ENCODE measurements at places on chromosomes 3 and 15. TPM values are rescaled to one million over a fixed set of nuclear protein-coding genes. Genes with fewer than 3 reads are reported as not detected.

DNA sequence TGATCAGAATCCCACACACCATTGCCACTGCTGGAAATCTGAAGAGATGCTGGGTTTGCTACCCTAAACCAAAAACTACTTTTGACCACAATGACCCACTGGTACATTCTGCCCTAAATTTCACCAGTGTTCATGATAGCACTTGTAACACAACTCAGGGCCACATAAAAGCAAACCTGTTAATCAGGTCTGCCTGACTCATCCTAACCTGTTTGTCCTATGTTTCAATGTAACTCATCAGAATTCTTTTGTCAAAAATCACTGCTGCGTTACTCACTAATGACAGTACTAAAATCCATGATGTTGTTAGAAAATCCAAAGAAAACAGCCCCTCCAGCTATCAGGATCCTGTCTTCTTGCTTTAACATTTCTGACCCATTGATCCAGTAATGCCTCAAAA, 55.6 kb upstream of the XCR1 start:
- H3K4me1 ChIP-seq = peaks cover 7% of the 10 kb centered on the region
- no peak overlapping the region for H3K4me3 ChIP-seq
- no peaks in the 10 kb centered on the region for H3K27me3 ChIP-seq

DNA sequence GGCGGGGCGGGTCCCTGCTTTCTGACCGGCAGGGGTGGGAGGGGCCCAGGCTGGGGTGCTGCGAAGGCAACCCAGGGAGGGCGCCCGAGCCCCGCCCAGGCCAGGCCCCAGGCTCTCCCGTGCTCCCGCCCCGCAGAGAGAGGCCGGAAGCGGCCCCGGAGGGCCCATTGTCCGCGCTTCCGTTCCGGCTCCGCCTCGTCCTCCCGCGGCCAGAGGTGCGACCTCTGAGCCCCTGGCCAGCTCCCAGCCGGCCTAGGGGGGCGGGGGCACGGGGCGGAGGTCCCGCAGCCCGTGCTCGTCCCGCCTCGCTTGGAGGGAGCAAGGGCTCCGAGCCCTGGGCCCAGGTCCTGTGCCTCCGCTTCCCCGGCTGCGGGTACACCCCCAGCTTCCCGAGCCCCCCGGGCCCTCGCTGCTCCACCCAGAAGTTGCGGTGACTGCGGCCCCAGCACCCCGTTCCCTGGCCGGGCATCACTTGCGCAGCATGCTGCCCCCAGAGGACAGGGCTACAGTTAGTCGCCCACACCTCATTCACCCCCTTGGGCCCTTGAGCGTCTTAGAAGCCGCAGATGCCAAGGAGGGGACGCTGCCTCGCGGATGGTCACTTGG, 20.4 kb upstream of the PLXND1 start:
- no peaks in the 10 kb centered on the region for H3K36me3 ChIP-seq
- H3K4me1 ChIP-seq = peaks cover 5% of the 10 kb centered on the region
- peak overlapping the region; percentile 72 for H3K4me3 ChIP-seq
- DNase-seq = peak; percentile 67
- peak overlapping the region; percentile 37 for H3K27ac ChIP-seq

- H3K36me3 ChIP-seq = no peaks in the 10 kb centered on the region
- no peak overlapping the region for H3K27ac ChIP-seq
- H3K27me3 ChIP-seq = no peaks in the 10 kb centered on the region
- DNase-seq = no peak
- H3K4me1 ChIP-seq = no peaks in the 10 kb centered on the region
- no peak overlapping the region for H3K4me3 ChIP-seq
Observed at GRCh38 chr3:77931255-77932009, 891.5 kb downstream of the ROBO2 start.

DNA sequence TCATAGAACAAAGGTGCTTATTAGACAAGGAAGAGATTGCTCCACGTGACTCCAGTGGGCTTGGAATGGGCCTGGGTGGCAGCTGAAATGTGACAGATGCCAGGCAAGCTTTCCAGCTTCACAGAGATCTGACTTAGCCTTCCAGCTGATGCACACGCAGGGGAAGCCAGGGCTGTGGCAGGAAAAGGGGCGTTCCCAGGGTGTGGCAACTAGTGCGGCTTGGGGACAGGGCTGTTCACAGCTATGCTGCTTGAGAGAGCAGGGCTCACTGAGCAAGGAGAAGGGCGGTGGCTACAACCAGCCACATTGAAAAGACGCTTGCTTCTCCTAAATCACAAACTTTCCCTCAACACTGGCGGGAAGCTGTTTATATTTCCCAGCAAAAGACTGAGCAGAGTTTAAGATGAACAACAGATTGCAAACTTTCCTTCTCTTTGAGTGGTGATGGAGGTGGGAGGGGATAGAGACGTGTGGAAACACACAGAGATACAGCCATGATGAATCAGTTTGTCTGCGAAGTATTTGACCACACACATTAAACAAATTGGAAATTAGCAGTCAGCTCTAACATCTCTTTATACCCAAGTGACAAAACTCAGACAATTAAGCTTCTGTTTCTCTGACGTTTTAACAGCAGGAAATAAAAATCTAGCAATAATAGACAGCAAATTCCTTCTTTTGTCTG, 127.5 kb downstream of the BDH1 start:
- DNase-seq = peak; percentile 13
- no peaks in the 10 kb centered on the region for H3K27me3 ChIP-seq
- no peak overlapping the region for H3K27ac ChIP-seq
- H3K4me3 ChIP-seq = no peak overlapping the region

- no peak overlapping the region for H3K27ac ChIP-seq
- H3K36me3 ChIP-seq = no peaks in the 10 kb centered on the region
- no peak for DNase-seq
Observed at GRCh38 chr15:94131875-94132274, 99.5 kb upstream of the MCTP2 start.

- H3K27me3 ChIP-seq = no peaks in the 10 kb centered on the region
- DNase-seq = no peak
- no peaks in the 10 kb centered on the region for H3K4me1 ChIP-seq
- no peaks in the 10 kb centered on the region for H3K36me3 ChIP-seq
Observed at GRCh38 chr3:128226795-128227395, 73.6 kb downstream of the EEFSEC start.

GRCh38 chr3:158569794-158570193, 1.2 kb upstream of the MLF1 start:
- H3K36me3 ChIP-seq = no peaks in the 10 kb centered on the region
- peaks cover 35% of the 10 kb centered on the region for H3K27me3 ChIP-seq
- H3K4me3 ChIP-seq = no peak overlapping the region
- no peak overlapping the region for H3K27ac ChIP-seq
- no peak for DNase-seq

GRCh38 chr3:170735821-170736220, 134.2 kb downstream of the RPL22L1 start:
- no peak overlapping the region for H3K4me3 ChIP-seq
- no peak for DNase-seq
- H3K4me1 ChIP-seq = no peaks in the 10 kb centered on the region
- H3K27ac ChIP-seq = no peak overlapping the region

VGLL3 gene
- total RNA-seq = not detected

GRCh38 chr15:94670438-94671034, 439.2 kb downstream of the MCTP2 start:
- no peaks in the 10 kb centered on the region for H3K27me3 ChIP-seq
- H3K36me3 ChIP-seq = no peaks in the 10 kb centered on the region
- H3K4me3 ChIP-seq = no peak overlapping the region
- DNase-seq = peak; percentile 21

FOXL2NB gene
- total RNA-seq = not detected

DNA sequence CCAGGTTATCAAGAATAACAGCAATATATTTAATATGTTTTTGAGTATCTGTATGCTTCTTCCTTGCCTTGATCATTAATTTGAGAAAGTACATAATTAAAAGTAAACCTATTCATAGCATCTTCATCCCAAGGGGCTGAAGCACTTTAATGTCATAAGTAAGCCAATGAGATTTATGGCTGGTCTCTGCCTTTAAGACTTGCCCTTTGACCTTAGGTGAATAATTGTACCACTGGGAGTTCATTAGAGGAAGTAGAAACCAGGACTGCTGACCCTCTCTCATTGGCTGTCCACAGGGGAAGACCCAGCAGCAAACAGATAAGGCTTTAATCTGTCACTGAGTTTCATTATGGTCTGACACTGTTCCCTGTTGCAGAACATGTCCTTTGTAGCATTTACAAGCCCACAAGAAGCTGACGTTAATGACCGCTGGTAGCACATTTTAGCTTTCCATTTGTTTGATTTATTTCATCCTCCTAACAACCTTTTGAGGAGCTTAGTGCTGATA, 16.3 kb upstream of the ERC2 start:
- no peak for DNase-seq
- no peaks in the 10 kb centered on the region for H3K4me1 ChIP-seq
- H3K4me3 ChIP-seq = no peak overlapping the region
- no peaks in the 10 kb centered on the region for H3K36me3 ChIP-seq

- H3K4me1 ChIP-seq = no peaks in the 10 kb centered on the region
- no peak overlapping the region for H3K4me3 ChIP-seq
- no peaks in the 10 kb centered on the region for H3K36me3 ChIP-seq
- DNase-seq = no peak
- H3K27me3 ChIP-seq = no peaks in the 10 kb centered on the region
- H3K27ac ChIP-seq = no peak overlapping the region
Observed at GRCh38 chr15:45993072-45993471, 358.2 kb downstream of the SQOR start.

DNA sequence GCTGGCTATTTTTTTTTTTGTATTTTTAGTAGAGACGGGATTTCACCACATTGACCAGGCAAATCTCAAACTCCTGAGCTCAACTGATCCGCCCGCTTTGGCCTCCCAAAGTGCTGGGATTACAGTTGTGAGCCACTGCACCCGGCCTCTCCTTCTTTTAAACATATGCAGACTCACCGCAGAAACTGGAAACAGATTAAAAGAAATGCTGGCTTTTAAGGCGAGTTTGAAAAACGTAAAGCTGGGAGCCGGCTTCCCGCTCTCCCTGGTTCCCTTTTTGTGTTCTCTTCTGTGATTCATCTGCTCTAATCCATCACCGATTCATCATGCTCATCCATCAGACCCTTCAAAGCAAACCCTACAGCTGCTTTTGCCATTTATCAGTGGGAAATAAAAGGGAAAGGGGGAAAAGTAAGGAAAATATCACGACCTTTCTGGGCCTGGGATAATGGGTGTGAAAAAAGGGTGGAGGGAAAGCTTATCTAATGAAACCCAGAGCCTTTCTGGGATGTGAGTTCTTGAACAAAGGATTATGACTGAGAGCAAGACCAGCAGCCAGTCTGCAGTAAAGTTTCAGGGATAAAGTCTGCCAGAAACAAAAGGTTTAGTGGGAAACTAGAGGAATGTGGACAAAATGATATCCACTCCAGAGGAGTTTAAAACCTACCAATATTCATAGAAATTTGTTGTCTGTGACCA, 92.3 kb upstream of the LRIG1 start:
- H3K4me1 ChIP-seq = no peaks in the 10 kb centered on the region
- H3K27me3 ChIP-seq = peaks cover 32% of the 10 kb centered on the region
- H3K27ac ChIP-seq = no peak overlapping the region
- no peak overlapping the region for H3K4me3 ChIP-seq

GRCh38 chr3:104411757-104412156, 955.0 kb upstream of the ALCAM start:
- H3K36me3 ChIP-seq = no peaks in the 10 kb centered on the region
- DNase-seq = no peak

CCR3 gene
- total RNA-seq = not detected

GPR160 gene
- total RNA-seq = 17.7 TPM

MIX23 gene
- total RNA-seq = 33.1 TPM

TJP1 gene
- 0.10 TPM for total RNA-seq

- peaks cover 34% of the 10 kb centered on the region for H3K4me1 ChIP-seq
- no peaks in the 10 kb centered on the region for H3K36me3 ChIP-seq
- peak; percentile 91 for DNase-seq
- H3K27ac ChIP-seq = peak within 1 kb of the TSS; percentile 83
Observed at GRCh38 chr15:78944669-78945407, at the start of gene CTSH. Gene CTSH, minus strand, starts transcription at chr15:78945046. Its CDS starts 65 bp downstream, at chr15:78944981.

GRCh38 chr15:72680931-72681330, 5.1 kb downstream of the HIGD2B start:
- DNase-seq = no peak
- H3K4me1 ChIP-seq = peaks cover 7% of the 10 kb centered on the region
- H3K27me3 ChIP-seq = peaks cover 4% of the 10 kb centered on the region
- H3K36me3 ChIP-seq = no peaks in the 10 kb centered on the region
- H3K4me3 ChIP-seq = no peak overlapping the region
- H3K27ac ChIP-seq = no peak overlapping the region

DNA sequence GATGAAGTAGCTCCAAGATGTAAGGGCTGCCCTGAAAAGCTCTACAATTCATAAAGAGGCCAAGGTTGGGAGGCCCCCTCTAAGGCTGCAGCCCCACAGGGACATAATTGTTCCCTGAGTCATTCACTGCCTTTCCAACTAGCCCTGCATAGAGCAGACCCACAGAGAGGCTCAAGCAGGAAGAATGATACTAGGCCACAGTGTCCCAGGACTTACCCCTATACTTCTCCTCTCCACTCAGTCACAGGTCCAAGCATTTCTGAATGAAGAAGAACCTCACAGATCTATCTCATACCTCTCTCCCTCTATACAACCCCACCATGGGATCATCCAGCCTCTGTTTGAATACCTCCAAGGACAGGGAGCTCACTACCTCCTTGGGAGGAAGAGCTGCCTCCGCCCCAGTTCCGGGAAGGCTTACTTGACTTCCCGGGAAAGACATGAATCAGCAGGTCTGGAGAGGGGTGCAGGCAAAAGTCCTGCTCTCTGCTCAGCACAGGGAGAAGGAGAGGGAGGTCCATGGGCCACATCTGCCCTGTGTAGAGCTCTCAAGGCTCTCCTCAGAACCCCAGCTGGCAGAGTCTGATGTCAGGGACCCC, 6.9 kb upstream of the SKIC8 start:
- DNase-seq = no peak
- H3K27me3 ChIP-seq = no peaks in the 10 kb centered on the region
- H3K4me1 ChIP-seq = no peaks in the 10 kb centered on the region
- no peaks in the 10 kb centered on the region for H3K36me3 ChIP-seq
- no peak overlapping the region for H3K27ac ChIP-seq

RTP3 gene
- total RNA-seq = not detected

GRM2 gene
- 0.86 TPM for total RNA-seq

GRCh38 chr15:92277776-92278175, 115.9 kb upstream of the ST8SIA2 start:
- H3K27ac ChIP-seq = no peak overlapping the region
- no peak overlapping the region for H3K4me3 ChIP-seq
- H3K27me3 ChIP-seq = no peaks in the 10 kb centered on the region
- no peaks in the 10 kb centered on the region for H3K36me3 ChIP-seq
- no peak for DNase-seq
- H3K4me1 ChIP-seq = no peaks in the 10 kb centered on the region

DNA sequence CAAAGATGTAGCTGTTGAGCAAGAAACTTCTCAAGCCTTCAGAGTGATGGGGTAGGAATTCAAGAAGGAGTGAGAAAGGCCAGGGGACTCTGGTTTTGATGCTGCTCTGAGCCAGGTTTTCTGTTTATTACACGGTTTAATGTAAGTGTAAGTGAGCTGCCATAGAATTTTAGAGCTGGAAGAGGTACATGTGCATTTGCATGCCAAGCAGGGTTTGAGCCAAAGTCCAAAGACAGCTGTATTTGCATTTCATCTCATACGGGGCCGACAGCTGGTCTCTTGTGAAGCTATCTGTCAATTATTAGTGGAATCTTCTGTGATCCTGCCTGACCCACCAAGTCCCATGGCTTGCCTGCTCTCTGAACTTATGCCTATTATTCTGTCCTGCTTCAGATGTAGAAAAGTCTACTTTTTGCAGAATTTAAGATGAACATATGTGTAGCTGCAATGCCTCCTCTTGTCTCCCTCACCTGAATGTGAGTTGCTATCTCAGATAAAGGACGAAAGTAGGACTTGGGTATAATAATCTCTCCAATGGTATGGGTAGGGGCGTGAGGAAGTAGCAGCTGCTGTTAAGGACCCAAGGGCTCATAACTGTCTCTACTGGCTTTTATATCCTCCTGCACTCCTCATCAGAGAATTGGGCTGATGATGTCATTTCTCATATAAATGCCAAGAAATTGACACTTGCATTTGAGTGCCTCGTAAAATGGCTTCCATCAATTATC, 160.0 kb downstream of the SQOR start:
- H3K27ac ChIP-seq = no peak overlapping the region
- no peak for DNase-seq
- H3K36me3 ChIP-seq = no peaks in the 10 kb centered on the region
- H3K4me3 ChIP-seq = no peak overlapping the region
- no peaks in the 10 kb centered on the region for H3K4me1 ChIP-seq

Measured in B cell (primary cell).